ENCODE measurements at places on chromosomes 5 and 9. TPM values are rescaled to one million over a fixed set of nuclear protein-coding genes. Genes with fewer than 3 reads are reported as not detected.

DNA sequence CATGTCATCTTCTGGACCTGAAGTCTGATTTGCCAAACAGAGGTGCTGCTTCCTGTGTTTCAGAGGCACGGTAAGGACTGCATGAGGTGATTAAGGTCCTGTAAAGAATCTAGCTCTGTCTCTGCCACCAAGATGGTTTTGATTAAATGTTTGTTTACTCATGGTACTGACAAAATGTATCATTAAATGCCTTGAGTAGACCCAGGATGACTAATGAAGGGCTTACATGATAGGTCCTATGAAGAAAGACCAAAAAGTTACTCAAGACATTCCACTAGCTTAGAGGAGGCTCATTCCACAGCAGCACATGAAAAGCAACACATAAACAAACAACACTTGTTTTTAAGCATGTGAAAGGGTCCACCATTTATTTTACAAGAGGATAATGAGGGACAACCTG is 100.9 kb downstream of the BOD1 start:
- no peak for ATAC-seq

Gene IRX4
- not detected for total RNA-seq

GRCh38 chr9:131773911-131774379 is 34.1 kb upstream of the RAPGEF1 start:
- no peak for ATAC-seq

GRCh38 chr5:174735498-174736330 is 11.3 kb downstream of the MSX2 start:
- no peak for ATAC-seq
